ENCODE measurements at places on chromosomes 5 and 9.

DNA sequence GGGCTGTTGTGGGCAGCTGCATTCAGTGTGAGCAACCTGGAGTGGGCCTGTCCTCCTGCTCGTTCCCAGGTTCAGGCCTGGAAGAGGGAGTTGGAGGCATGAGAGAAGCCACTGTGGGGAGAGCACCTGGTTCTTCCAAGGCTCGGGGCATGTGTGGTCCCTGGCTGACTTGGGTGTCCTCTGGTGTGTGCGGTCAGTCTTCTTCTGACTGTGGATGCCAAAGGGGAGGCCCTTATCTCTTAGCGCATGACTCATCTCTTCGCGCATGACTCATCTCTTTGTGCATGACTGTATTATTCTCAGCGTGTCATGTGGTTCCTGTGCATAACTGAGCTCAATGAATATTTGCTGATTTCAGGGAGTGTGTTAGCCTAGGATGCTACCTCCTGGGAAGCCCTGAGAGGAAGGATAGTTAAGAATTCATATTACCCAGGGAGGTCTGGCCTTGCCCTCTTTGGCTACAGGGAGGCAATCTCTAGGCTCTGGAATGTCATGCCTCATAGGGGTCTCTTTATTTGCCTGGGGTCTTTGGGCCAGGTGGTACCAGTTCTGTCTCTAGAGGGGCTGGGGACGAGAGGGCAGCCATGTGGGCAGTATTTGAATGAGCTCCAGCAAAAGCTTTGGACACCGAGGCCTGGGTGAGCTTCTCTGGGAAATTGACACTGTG, 188.7 kb downstream of the HSPA4 start:
- peak; percentile 89 for DNase-seq

GRCh38 chr5:140169410-140169809, 5.6 kb upstream of the CYSTM1 start:
- no peak for DNase-seq

GRCh38 chr5:35900972-35901695, 37.3 kb downstream of the CAPSL start:
- DNase-seq = no peak

GRCh38 chr9:135958485-135958884, 2.7 kb downstream of the UBAC1 start:
- no peak for DNase-seq

GRCh38 chr9:2087500-2088313, 72.6 kb downstream of the SMARCA2 start:
- no peak for DNase-seq

All from AG04450 (cell line).